ENCODE measurements at places on chromosomes 12 and 14.

- DNase-seq: no peak
Measured at GRCh38 chr12:57016348-57016747, at the start of gene TAC3. TSS of gene TAC3 (minus strand) at chr12:57016529. CDS start at chr12:57015797, 732 bp downstream.

GRCh38 chr14:95041477-95042020 is 115.8 kb downstream of the DICER1 start:
- DNase-seq: no peak

DNA sequence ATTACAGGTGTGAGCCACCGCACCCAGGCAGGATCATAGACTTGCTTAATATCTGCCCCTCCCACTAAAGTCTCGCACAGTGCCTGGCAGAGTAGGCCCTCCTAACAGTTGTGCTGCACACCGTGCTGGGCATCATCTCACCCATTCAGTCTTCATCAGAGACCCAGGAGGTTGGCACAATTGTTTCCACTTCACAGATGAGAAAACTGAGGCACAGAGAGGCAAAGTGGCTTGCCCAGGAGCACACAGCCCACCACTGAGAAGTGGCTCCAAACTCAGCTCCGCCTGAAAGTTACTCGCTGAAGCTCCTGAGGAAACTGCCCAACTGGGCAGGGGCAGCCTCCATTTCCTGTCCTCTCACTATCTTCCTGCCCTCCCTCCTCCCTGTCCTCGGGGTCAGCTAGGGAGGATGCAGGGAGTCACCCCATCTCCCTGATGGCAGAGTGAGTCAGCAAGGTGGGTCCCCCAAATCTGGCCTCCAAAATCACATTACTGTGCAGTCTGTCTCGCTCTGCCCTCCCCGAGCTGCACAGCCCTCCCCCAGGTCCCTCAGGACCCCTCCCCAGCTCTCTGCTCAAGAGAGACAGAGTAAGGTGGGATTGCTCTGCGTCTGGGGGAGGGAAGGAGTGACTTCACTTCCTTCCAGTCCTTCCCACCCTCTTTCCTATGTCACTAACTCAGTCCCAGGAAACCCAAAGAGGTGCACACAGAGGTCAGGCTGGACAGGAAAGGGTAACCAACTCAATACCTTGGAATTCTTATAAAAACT is 5.7 kb downstream of the SLC8B1 start:
- no peak for DNase-seq

DNA sequence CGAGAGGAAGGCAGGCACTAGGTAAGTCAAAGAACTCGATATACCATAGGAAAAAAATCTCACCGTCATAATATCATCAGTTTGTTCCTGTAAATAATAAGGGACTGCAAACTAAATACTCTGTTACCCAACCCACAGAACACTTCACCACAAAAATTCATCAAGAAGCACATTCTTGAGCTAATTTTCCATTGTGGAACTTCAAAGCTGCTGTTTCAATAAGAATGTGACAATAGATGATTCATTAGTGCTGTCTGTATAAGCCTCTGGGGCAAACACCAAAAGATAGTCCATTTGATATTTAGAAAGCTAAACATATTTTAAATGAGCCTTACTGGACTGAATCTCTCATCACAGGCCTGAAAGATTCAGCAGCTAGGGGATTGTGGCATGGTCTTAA is 219.4 kb downstream of the KSR2 start:
- DNase-seq: no peak

DNA sequence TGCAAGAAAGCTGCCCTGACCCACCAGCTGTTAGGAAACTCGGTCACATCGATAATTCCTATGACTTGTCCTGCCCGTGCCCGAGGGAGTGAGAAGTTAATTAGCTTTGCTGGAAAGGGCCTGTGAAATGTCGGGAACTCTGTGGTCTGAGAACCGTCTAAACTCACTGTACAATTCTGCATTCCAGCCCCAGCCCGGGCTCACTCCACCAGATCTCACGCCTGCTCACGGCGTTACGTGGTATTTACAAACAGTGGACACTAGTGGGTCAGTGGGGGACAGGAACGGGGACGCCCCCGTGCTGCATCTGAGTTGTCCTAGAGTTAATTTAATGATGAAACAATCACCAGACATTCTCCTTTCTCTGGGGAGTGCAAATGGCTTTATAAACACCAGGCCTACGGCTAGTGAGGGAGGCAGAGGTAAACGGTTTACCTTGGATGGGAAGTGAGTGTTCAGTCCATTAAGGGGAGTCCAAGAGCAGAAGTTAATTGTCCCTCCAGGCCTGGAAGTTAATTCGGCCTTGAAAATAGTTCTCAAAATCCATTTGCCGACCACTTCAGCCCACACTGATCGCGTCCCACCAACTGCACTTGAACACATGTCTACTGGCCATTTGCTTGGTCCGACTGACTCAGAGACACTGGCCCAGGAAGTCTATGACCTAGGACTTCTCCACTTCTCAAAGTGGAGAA is 93.5 kb upstream of the MED13L start:
- no peak for DNase-seq

DNA sequence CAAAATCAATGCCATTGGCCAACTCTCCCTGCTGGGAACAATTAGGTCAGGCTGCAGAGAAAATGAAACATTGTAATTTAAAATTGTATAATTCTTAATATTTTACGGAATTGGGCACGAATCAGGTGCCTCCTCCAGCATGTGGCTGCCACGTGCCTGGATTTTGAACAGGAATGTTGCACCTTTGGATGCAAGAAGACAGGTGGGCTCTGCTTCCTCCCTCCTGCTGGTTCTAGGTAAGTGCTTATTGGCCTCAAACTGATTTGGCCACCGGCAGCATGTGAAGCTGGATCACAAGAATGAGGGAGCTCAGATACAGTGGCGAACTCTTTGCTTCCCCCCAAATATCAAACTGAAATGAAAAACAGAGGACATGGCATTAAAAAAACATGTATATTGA is 1559.9 kb upstream of the FLRT2 start:
- no peak for DNase-seq

DNA sequence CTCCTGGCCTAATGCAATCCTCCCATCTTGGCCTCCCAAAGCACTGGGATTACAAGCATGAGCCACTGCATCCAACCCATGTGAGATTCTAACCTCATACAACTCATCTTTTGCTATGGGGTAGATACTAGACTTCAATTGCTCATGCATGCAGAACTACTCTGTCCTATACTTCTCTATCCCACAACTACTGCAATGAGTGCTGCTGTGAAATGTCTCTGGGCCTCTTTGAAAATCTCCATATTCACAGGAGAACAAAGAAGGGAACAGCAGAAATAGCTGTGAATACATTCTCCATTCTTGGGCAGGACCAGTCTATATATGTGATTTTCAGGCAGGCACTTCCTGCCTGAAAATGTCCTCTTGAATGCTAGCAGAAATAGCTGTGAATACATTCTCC is 220.7 kb upstream of the GRIP1 start:
- DNase-seq: no peak

- no peak for DNase-seq
Measured at GRCh38 chr12:77133566-77133965, 68.2 kb upstream of the E2F7 start.

DNA sequence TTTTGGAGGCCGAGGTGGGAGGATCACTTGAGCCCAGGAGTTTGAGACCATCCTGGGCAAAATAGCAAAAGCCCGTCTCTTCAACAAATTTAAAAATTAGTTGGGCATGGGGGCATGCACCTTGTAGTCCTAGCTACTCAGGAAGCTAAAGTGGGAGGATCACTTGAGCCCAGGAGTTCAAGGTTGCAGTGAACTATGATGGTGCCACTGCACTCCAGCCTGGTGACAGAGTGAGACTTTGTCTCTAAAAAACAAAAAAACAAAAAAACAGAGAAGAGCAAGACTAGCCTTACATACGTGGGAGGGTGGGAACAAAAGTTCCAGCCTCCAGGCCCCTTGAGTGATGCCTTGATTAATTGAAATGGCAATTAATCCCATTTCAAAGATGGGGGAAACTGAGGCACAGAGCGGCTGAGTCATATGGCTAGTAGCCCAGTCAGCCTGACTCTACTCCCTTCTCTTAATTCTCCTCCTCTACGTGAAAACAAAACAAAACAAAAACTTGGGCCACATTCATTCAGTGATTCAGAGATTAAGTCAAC is 3.3 kb upstream of the FAM222A start:
- no peak for DNase-seq

DNA sequence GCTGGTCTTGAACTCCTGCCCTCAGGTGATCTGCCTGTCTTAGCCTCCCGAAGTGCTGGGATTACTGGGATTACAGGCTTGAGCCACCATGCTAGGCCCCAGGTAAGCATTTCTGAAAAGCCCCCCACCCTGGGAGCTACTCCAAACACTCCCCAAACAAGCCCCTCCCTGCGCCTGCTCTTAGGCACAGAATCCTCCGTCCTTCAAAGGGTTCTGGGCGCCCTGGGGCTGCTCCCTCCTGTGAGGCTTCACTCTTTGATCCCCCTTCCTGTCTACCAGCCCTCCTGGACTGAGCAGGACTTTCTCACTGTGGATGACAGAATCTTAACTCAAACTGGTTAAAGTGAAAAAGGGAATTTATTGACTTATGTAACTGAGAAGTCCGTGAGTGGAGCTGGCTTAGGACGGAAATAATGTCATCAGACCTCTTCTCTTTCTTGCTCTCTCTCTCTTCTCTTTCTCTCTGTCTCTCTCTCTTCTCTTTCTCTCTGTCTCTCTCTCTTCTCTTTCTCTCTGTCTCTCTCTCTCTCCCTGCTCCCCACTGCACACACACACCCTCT is 66.9 kb upstream of the CLMN start:
- no peak for DNase-seq

- no peak for DNase-seq
Measured at GRCh38 chr12:96196781-96197180, 2.6 kb downstream of the ELK3 start.

GRCh38 chr12:124332058-124332672 is 37.3 kb downstream of the RFLNA start:
- DNase-seq: no peak

GRCh38 chr12:66653796-66654195 is 25.1 kb downstream of the GRIP1 start:
- no peak for DNase-seq

GRCh38 chr14:89331398-89331797 is 85.6 kb downstream of the FOXN3 start:
- no peak for DNase-seq

Measured in NCI-H2029 (cell line).